Stomach (tissue), 19 donors: ENCODE measurements at places on chromosomes 16 and 17. TPM values are rescaled to one million over a fixed set of nuclear protein-coding genes. Genes with fewer than 3 reads are reported as not detected.

GRCh38 chr17:32659419-32659842, 172.6 kb downstream of the CDK5R1 start:
- H3K4me3 ChIP-seq: no peak overlapping the region
- no peaks in the 10 kb centered on the region for H3K27me3 ChIP-seq

C16orf89 gene
- total RNA-seq: 81.3 TPM

DNA sequence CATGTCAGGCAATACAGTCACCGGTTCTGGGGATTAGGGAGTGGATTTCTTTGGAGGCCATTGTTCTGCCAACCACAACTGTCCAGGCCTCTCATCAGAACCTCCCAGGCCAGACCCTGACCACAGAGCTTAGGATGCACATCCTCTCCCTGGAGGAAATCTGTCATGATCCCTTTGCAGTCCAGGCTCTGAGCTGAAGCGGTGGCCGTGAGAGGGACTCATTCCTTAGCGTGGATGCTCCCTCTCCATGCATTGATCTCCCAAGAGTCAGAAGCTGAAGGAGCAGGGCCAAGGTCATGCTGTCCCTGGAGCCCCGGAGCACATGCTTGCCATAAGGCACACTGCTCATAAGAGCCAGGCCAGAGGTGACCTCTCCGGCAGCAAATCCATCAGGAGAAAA, 181.4 kb downstream of the COPRS start:
- no peak overlapping the region for H3K27ac ChIP-seq
- no peak for DNase-seq

ZNF469 gene
- 6.2 TPM for total RNA-seq

DNA sequence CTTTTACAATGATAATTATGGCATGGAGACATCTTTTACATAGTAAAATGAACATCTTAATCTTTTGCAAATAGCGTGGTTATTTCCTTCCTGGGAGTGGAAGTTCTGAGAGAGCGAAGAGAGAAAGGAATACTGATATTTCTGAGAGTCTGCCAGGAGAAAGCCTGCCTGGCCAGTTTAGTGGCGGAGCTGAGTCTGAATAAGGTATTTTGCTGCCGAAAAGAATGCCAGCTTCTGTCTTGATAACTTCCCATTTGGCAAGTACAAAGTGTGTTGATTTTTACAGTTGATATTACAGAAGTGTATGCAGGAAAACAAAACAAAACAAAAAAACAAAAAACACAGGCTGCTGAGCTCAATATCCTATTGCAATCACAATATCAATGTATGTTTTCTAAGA, 55.9 kb downstream of the KCNJ2 start:
- H3K4me1 ChIP-seq: no peaks in the 10 kb centered on the region
- no peak overlapping the region for H3K27ac ChIP-seq
- no peaks in the 10 kb centered on the region for H3K27me3 ChIP-seq
- no peaks in the 10 kb centered on the region for H3K36me3 ChIP-seq
- peak; percentile 51 for DNase-seq
- no peak overlapping the region for H3K4me3 ChIP-seq

- H3K4me1 ChIP-seq: no peaks in the 10 kb centered on the region
- H3K36me3 ChIP-seq: no peaks in the 10 kb centered on the region
- no peaks in the 10 kb centered on the region for H3K27me3 ChIP-seq
- no peak overlapping the region for H3K27ac ChIP-seq
- no peak for DNase-seq
Measured at GRCh38 chr16:17633181-17633951, 162.6 kb upstream of the XYLT1 start.

GRCh38 chr16:49653173-49653570, 202.7 kb downstream of the ZNF423 start:
- no peak overlapping the region for H3K27ac ChIP-seq
- DNase-seq: no peak
- H3K4me1 ChIP-seq: peaks cover 18% of the 10 kb centered on the region
- no peak overlapping the region for H3K4me3 ChIP-seq
- H3K36me3 ChIP-seq: no peaks in the 10 kb centered on the region
- H3K27me3 ChIP-seq: no peaks in the 10 kb centered on the region

RAMP2 gene
- total RNA-seq: not detected

- peak overlapping the region; percentile 90 for H3K4me3 ChIP-seq
- H3K36me3 ChIP-seq: peaks cover 9% of the 10 kb centered on the region
- no peaks in the 10 kb centered on the region for H3K27me3 ChIP-seq
- no peak for DNase-seq
- no peak overlapping the region for H3K27ac ChIP-seq
Measured at GRCh38 chr16:3609895-3610697, 1.3 kb downstream of the SLX4 start.

GLOD4 gene
- total RNA-seq: 104 TPM

- H3K36me3 ChIP-seq: no peaks in the 10 kb centered on the region
- no peak overlapping the region for H3K4me3 ChIP-seq
- peaks cover 70% of the 10 kb centered on the region for H3K4me1 ChIP-seq
- no peak overlapping the region for H3K27ac ChIP-seq
- H3K27me3 ChIP-seq: no peaks in the 10 kb centered on the region
Measured at GRCh38 chr17:57856792-57857620, 7.2 kb upstream of the MRPS23 start.

GRCh38 chr17:9044772-9045463, 23.6 kb downstream of the NTN1 start:
- H3K4me1 ChIP-seq: no peaks in the 10 kb centered on the region
- no peaks in the 10 kb centered on the region for H3K27me3 ChIP-seq
- H3K4me3 ChIP-seq: no peak overlapping the region

KRT12 gene
- total RNA-seq: not detected

KRTAP4-4 gene
- total RNA-seq: not detected

- H3K27me3 ChIP-seq: no peaks in the 10 kb centered on the region
- H3K36me3 ChIP-seq: no peaks in the 10 kb centered on the region
- no peak overlapping the region for H3K27ac ChIP-seq
- DNase-seq: no peak
- H3K4me1 ChIP-seq: no peaks in the 10 kb centered on the region
Measured at GRCh38 chr16:8697965-8698364, 23.5 kb downstream of the ABAT start.

ARSG gene
- total RNA-seq: 7.5 TPM
